GOT3 (cell line): ENCODE measurements at places on chromosomes 3 and 15.

DNA sequence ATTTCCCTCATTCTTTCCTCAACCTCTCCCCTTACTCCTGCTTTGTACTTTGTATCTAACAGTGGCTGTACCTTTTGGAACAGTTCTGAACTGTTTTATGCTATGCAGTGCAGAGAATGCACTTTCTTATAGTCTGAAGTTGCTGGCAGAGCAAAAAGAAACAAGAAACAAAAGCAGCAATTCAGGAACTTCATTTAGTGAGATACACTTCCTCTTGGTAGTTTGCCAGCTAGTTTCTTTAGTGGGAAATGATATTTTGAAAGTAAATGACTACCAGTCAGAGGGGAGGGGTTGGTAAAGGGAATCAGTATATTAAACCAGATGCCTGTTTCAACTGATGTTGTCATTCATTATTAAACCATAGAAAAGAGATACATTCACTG lies 55.0 kb upstream of the CHD2 start:
- no peak for DNase-seq

- no peak for DNase-seq
Measured at GRCh38 chr3:116663161-116664110, 46.1 kb upstream of the TUSC7 start.

GRCh38 chr3:81161851-81162250 lies 599.6 kb downstream of the GBE1 start:
- no peak for DNase-seq

DNA sequence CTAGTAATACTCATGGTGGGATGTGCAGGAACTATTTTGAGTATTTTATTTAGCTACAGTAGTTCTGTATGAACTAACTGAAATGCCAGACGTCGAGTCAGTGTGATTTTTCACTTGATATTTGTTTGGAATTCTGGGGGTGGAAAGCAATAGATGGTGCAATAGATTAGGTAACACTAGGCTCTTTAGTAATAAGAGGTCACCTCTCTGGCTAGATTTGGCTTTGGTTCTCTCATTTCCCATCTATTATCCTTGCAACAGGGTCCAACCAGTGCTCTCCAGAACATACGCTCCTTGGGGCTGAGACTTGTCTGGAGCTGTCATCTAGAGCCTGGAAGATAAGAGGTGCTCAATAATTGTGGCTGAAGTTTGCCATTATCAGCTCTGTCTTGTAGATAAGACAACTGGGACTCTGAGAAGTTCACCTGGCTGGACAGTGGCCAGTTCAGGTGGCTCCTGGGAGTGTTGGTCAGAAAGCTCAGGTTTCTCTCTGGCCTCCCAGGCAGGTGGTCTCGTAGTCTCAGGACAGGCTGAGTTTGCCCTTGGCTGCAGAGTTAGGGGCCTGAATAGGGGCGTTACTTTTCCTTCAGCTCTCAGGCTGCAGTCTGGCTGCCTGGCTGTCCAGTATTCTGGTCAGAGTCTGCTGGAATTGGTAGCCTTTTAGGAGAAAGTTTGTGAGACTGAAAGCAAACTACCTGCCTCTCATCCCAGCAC lies 277.5 kb upstream of the RGMA start:
- DNase-seq: no peak

DNA sequence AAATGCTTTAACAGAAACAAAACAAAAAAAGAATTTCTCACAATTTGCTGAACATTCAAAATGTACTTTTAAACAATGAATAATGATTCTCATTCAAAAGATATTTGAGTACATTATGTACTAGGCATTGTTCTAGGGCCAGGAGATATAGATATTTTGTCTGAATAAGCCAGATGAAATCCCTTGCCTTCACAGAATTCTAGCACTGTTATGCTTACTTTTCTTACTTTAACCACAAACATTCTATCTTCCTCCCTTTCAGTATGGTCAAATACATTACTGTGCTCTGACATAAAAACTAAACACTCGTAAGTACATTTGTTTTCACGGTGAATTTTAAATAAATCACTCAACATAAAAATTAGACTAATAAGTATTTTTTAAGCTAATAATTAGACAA lies 116.7 kb downstream of the ADAM10 start:
- DNase-seq: no peak

- DNase-seq: no peak
Measured at GRCh38 chr3:197484204-197484901, 71.4 kb downstream of the BDH1 start.

- no peak for DNase-seq
Measured at GRCh38 chr3:116440196-116440595, 5.1 kb downstream of the LSAMP start.

- no peak for DNase-seq
Measured at GRCh38 chr3:167166012-167166411, 214.1 kb downstream of the ZBBX start.

GRCh38 chr3:156847752-156848448 lies 21.7 kb downstream of the LEKR1 start:
- no peak for DNase-seq

- DNase-seq: no peak
Measured at GRCh38 chr15:90988296-90988695, 6.0 kb downstream of the PRC1 start.

- no peak for DNase-seq
Measured at GRCh38 chr3:177781686-177782161, 584.4 kb upstream of the TBL1XR1 start.

DNA sequence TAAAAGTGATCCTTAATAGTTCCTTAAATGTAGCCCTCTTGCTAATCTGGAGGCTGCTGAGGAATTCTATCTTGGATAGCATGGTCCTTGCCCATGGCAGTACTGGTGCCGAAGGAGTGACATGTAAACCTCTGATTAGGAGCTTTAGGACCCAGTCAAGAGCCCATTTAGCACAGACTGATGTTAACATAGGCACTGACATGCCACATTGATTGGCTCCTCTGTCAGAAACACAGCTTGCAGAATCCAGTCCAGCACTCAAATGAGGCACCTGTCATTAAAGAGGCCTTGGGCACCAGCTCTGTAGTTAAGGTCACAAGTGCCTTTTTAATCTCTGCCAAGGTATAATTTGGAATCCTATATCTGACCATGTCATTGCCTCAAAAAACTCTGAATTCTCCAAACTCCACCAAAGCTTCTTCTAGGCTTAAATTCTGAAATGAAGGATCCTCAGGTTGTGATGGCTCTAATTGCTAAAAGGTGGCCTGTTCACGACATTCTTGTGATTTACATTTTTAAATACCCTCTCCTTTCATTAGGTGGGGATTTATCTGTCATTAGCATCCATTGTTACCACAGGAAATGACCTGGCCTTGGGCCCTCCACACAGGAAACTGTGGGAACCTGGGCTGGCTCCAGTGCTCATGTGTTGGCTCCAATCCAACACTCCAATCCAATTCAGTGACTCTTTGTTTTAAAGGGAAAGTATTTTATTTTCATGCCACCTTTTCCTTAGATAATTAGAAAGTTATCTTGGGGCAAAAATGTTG lies 57.3 kb upstream of the RNF7 start:
- DNase-seq: no peak

GRCh38 chr15:60536314-60536713 lies 57.4 kb upstream of the ICE2 start:
- no peak for DNase-seq

GRCh38 chr3:11591391-11592282 lies 52.1 kb downstream of the VGLL4 start:
- DNase-seq: no peak

DNA sequence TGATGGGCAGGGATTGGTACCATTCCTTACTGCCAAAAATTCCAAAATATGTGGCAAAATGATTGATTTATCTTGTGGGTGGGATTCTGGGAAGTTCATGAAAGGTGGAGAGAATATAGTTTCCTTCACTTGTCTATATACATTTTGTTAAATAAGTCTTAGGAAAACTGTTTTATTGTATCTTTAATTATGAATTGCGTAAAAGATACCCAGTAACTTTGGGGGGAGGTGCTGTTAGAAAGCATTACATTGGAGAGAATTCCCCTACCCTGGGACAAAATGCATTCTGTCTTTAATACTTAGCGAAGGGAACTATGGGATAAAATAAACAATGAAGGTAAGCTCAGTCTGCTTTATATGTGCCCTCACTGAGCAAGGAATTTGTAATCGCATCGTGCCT lies 4.6 kb downstream of the SETD5 start:
- DNase-seq: no peak

DNA sequence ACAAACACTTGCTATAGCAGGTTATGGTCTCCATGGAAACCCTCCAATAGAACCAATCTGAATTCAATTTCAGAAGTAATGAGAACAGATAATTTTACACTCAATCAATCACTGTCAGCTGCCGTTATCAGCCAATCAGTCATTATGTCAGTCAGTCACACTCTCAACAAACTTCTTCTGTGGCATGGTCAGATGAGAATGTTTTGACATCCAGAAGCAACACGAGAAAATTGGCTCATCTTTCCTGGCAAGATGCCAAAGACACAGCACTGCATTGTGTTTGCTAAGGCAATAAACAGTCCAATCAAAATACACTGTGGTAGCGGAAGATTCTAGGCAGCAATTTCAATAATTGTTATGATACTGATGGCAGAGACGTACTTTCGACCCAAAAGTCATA lies 190.7 kb downstream of the RORA start:
- DNase-seq: no peak

DNA sequence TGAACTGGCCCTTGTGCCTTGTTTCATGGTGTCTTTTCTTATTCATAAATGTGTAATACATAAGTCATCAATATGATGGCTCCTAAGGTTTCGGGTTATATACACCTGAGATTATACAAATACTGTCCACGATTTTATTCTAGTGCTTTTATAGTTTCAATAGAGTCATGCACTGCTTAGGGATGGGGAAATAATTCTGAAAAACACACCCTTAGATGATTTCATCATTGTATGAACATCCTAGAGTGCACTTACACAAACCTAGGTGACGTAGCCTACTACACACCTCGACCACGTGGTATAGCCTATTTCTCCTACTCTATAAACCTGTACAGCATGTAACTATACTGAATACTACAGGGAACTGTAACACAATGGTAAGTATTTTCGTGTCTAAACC lies 988.8 kb upstream of the NR2F2 start:
- DNase-seq: no peak

DNA sequence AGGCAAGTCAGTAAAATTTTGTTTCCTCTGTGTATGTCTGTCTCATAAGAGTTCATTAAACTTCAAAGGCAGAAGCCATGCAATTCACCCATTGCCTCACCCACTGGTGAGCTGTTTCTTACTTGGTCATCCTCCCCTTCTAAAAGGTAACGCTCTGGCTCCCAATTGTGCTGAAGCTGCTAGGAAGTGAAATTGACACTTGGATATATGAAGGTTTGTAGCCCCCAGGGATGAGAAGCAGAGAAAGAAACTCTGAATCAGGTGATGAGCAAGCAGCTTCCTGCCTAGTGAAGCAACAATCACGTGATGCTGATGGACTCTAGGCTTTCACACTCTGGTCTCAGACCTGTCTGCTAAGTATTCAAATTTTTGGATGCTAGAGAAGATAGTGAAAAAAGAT lies 70.7 kb downstream of the CD200R1L start:
- no peak for DNase-seq

GRCh38 chr3:98612587-98612986 lies 19.2 kb upstream of the CPOX start:
- no peak for DNase-seq

DNA sequence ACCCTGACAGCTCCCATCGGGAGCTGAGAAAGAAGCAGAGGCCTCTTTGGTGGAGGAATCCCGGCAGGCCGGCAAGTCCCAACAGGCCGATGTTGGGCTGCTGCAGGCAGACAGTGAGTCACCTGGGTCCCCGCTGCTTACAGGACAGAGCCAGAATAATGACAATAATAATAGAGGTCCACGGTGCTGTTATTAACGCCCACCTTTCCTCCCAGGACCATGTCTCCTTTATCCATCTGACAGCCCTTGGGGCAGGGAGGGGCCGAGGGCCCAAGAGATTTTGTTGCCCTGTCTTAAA lies 29.3 kb upstream of the MAGEF1 start:
- DNase-seq: no peak

DNA sequence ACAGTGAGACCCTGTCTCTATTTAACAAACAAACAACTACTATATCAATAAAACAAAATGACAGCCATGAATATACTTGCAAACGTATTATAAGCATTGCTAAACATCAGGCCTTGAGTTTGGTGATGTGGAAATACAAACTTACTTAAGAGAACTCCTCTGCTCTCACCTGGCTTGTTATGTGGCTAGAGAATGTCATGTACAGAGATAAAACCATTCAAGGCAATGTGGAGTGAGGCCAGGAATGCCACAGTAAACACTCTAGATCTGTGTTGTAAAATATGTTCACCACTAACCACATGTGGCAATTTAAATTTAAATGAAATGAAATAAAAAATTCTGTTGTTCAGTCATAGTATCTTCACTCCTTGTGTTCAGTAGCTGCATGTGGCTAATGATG lies 22.7 kb upstream of the RARB start:
- DNase-seq: no peak

- DNase-seq: no peak
Measured at GRCh38 chr3:141650783-141651182, 87.3 kb upstream of the RNF7 start.

DNA sequence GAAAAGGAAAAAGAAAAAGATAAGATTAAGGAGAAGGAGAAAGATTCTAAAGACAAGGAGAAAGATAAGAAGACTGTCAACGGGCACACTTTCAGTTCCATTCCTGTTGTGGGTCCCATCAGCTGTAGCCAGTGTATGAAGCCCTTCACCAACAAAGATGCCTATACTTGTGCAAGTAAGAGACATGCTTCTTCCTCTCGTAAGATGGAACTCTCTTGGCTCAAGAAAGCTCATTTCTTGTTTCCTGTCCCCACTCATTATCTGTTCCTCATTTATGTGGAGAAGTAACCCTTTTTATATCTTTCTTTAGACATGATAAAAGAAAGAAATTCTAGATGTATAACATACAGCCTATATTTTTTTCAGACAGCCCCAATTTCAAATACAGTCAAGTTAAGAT lies 101.4 kb downstream of the KLHL25 start:
- no peak for DNase-seq
